ENCODE measurements at places on chromosomes 7 and 10. TPM values are rescaled to one million over a fixed set of nuclear protein-coding genes. Genes with fewer than 3 reads are reported as not detected.

WNT2 gene
- 1.4 TPM for total RNA-seq

DYNC1I1 gene
- total RNA-seq: 0.83 TPM

GPC2 gene
- total RNA-seq: 1.1 TPM

LRRN3 gene
- 2.1 TPM for total RNA-seq

HKDC1 gene
- 0.28 TPM for total RNA-seq

TECTB gene
- total RNA-seq: 0.09 TPM

FGF8 gene
- total RNA-seq: not detected

SLC18A3 gene
- total RNA-seq: not detected

GAD2 gene
- total RNA-seq: not detected

ENTPD1 gene
- total RNA-seq: 0.74 TPM

TAS2R41 gene
- not detected for total RNA-seq

ZC3HAV1 gene
- 25.9 TPM for total RNA-seq

CDNF gene
- total RNA-seq: 1.1 TPM

FKBP6 gene
- total RNA-seq: not detected

MYL10 gene
- total RNA-seq: not detected

SLC13A4 gene
- total RNA-seq: not detected

ADIRF gene
- total RNA-seq: 110 TPM

TM9SF3 gene
- 99.7 TPM for total RNA-seq

ZPBP gene
- not detected for total RNA-seq

MACROH2A2 gene
- 5.8 TPM for total RNA-seq

CFAP58 gene
- 1.3 TPM for total RNA-seq

IFIT1B gene
- total RNA-seq: not detected

TCF7L2 gene
- total RNA-seq: 4.8 TPM

LRRC61 gene
- 0.85 TPM for total RNA-seq

GNB2 gene
- 59.2 TPM for total RNA-seq

CYP2C19 gene
- total RNA-seq: not detected

TET1 gene
- total RNA-seq: 2.1 TPM

PNLIPRP1 gene
- not detected for total RNA-seq

Data from smooth muscle cell of bladder (primary cell).